ENCODE measurements at places on chromosomes 3 and 15.

GRCh38 chr15:99729920-99730319, 3.3 kb downstream of the LYSMD4 start:
- DNase-seq, result no peak

GRCh38 chr3:120604784-120605183, 8.6 kb downstream of the NDUFB4 start:
- no peak for DNase-seq

DNA sequence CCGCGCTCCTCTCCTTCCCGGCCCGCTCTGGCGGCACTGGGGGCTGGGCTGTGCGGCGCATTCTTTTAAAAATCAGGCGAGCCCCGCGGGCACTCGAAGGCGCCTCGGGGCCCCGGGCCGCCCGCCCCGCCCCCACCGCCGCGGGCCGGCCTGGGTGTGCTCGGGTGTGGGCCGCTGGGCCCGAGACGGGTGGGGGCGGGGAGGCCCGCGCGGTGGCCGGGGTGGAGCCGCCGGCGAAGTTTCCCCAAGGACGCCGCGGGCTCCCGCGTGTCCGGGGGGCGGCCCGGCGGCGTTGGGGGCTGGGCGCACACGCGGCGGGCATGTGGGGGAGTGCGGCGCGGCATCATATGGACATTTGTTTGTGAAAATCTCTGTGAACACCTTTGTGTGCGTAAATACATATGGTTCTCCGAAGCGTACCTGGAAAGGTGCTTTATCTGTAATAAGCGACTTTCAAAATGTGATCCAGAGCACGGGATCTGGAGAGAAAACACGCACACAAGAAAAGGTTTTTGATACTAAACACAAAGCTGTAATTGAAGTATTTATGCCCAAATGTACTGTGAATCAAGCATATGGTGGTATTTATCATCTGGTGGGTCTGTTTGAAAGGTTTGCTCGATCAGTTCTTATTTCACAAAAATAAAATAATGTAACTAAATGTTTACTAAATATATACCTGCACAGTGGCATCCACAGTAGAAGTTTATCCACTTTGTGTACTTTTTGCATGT, 612 bp upstream of the TBL1XR1 start:
- DNase-seq, result no peak

DNA sequence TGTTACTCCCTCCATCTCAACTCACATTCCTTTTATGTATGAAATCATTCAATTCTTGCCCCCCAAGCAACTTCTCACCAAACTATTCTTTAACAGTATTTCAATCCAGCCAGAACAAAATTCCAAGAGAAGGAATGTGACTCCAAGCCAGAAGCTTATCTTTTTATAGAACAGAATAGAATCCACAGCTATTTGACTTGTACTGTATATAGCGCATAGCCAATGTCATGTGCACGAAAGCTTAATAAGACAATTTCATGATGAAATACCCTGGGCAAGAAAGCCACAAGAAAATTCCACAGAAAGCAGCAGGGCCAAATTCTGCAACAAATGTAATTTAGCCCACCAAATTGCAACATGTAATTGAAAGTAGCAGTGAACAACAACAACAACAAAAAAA, 127.6 kb upstream of the UBE2E2 start:
- DNase-seq, result no peak

GRCh38 chr15:66927201-66928077, 138.0 kb upstream of the SMAD3 start:
- DNase-seq, result no peak
